MCF 10A (cell line): ENCODE measurements at places on chromosomes 13 and 19.

DNA sequence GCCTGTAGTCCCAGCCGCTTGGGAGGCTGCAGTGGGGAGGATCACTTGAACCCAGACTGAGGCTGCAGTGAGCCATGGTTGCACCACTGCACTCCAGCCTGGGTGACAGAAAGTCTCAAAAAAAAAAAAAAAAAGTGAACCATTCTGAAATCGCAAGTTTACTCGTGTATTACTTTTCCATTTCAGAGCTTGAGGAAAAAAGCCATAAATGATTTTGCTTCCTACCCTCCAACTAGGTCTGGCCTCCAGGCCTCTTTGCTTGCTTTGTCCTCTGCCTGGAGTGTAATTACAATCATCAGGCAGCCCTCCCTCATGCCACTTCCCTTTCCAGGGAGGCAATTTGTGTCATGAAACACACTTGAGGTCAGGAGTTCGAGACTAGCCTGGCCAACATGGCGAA is 8.5 kb downstream of the BLVRB start:
- no peak for DNase-seq

- DNase-seq = no peak
Measured at GRCh38 chr13:101415358-101416174, 742 bp downstream of the NALCN start.

- DNase-seq = no peak
Measured at GRCh38 chr19:35689836-35690235, 14.5 kb upstream of the ZBTB32 start.

DNA sequence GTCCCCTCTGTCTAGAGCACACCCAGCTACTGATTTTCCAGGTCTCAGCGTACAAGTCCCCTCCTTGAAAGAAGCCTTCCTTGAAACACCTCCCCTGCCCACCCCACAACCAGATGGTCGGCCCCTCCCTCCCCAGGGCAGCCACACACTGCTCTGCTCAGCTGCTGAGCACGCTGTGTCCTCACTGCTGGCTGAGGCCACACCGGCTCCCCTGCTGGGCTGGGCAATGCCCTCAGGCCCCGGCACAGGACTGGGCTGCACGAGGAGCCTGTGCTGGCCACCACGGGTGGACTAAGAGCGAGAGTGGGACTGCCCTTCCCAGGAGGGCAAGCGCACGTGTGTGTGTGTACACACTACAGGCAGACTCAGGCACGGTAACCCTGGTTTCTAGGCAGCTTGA is 11.8 kb upstream of the RSPH6A start:
- no peak for DNase-seq

GRCh38 chr13:83890358-83890757 is 8.1 kb upstream of the SLITRK1 start:
- no peak for DNase-seq

GRCh38 chr19:1468821-1469254 is 10.2 kb downstream of the C19orf25 start:
- peak; percentile 50 for DNase-seq
